ENCODE measurements at places on chromosomes 11 and 22.

GRCh38 chr11:96033095-96033494 is 109.2 kb upstream of the MTMR2 start:
- DNase-seq = no peak

DNA sequence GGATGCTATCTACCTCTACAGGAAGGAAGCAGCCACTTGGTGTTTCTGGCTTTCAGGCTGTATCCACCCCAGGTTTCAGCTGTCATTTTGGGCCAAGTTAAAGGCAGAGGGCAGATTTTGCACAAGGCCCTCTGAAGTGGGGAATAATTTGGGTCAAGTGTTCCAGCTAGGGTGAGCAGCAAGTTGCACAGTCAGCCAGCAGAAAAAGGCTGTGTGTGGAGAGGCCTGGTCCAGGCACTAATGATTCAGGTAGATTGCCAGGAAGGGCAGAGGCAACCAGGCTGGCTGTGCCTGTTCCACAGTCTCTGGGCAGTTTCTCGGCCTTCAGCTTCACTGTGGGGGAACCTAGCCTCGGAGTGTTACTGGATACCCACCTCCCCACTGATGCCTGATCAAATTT is 8.6 kb upstream of the ELF5 start:
- DNase-seq = no peak

DNA sequence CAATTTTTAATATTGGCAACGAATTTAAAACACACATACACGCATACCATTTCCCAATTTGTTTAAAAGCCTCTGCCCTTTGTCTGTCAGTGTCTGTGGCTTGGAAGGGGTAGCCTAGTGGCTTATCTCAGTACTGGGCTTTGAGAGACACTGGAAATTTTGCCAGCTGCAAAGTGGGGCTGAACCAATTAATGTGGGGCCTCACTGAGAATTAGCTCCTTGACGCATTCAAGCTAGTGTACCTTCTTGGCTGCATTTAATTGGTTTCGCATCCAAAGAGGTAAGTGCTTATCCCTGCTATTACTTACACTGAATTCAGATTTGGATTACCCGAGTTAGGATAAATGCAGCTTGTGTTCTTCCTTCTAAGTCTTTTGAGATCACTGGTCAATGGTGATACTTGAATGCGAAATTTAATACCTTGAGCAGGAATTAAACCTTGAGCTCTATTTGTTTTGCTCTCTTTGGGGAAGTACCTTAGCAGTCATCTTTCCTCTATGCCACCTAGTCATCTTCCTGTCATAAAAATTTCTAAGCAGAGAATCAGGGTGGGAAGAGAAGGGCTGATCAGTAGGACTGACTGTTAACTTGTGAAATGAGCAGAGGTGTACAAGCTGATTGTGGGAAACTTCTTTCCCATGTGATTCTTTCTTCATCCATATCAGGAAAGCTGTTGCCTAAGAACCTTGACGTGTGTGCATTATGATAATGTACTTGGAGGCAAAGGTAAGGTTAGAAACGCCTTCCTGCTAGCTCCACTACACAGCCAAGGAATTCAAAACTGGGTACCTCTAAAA is 187.7 kb upstream of the E2F8 start:
- DNase-seq = no peak

GRCh38 chr11:76777305-76777704 is 5.9 kb upstream of the TSKU start:
- no peak for DNase-seq

DNA sequence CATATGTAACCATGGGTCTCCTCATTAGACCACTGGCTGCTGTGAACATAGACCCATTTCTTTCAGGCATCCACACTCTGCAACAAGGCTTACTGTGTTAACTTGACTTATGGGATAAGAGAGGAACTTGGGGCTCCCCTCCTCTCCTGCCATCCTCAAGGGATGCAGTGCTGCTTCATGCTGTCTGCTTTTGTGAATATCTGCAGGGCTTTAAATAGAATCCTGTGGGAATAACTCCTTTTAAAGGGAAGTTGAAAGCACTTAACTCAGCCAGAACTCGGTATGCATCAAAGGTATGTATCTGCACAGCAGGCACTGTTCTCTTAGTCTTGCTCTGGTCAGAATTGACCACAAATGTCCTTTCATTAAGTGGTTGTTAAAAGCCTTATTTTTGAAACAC is 222.5 kb upstream of the KIRREL3 start:
- DNase-seq = no peak

DNA sequence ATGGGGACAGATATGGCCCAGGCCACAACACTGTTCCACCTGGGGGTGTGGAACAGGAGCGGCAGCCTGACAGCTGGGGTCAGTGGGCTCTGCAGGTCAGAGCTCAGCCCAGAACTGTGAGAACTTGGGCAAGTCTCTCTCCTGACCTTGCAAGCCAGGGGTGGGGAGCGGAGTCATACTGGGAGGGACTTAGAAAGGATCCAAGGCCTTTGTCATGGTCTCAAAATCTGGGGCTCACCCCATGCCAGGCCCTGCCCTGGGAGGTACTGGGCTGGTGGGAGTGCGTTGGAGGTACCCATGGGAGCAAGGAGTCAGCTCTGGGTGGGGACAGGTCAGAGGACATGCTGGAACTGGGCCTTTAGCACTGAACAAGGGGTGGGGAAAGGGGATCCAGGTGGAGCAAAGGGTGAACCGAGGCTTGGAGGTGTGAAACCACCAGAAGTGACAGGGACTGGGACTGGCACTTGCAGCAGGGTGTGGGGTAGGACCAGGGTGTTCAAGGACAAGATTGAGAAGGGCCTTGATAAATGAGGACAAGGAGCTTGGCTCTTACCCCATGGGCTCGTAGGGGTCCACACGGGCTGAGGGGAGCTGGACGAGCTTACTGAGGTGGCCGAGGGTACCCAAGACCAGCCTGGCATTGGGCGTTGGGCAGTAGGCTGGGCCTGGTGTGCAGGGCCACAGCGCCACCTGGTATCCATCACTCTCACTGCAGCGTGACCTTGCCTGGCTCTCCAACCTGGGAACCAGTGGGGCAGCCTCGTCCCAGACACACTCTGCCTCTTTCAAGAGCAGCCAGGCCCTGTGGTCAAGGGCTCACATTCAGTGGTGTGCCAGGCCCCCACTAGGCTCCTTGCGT is 7.4 kb upstream of the PMM1 start:
- DNase-seq = peak; percentile 26

DNA sequence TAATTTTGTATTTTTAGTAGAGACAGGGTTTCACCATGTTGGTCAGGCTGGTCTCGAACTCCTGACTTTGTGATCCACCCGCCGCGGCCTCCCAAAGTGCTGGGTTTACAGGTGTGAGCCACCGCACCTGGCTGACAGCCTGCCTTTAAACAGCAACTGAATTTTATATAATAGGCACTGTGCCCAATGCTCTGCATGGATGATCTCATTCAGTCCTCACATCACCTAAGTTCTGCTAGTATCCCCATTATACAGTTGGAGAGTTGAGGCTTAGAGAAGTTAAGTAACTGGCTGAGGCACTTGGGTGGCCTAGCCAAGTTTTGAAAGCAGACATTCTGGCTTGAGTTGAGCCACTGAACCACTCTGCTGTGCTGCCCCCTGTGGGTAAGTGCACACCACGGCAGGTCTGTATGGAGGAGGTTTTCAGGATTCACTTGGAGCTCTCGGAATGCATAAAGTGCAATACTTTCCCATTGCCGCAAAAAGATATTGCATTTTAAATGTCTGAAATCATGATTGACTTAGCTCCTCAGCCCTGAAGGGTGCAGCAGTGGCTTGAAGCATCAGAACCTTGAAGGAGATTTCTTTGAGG is 112.4 kb downstream of the LDLRAD3 start:
- no peak for DNase-seq

DNA sequence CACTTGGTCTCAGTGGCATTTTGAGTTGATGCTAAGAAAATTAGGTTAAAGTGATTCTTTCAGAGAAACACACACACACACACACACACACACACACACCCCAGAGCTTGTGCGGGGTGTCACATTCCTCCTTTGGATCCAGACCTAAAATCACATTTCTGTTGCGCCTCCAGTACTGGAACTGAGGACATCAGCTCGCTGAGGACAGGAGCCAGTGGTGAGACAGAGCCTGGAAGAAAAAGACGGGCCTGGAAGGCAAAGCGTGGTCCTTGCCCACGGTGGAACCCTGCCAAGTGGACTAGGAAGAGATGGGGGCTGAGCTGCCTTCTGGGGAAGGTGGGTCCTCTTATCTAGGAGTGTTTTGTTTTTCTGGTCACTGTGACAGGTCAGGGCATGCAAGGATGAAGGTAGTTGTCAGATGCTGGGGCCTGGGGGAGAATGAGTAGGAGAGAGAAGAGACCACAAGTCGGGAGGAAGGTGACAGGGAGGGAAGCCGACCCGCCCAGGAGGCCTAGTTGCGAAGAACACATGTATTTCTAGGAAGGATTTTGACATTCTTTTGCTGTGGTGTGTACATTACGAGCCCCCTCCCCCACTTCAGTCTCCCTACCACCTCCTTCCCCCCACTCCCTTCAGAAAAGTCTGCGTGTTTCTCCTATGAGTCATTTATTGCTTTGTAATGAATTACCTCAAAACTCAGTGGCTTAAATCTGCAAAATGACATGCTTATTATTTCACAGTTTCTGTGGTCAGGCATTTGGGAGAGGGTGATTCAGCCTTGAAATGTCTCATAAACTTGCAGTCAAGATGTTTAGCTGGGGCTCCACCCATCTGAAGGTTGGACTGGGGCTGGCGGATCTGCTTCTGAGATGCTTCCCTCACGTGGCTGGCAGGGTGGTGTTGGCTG is 4.8 kb upstream of the ELFN2 start:
- peak; percentile 100 for DNase-seq

GRCh38 chr11:34425867-34426266 is 12.9 kb upstream of the CAT start:
- DNase-seq = peak; percentile 85

- DNase-seq = no peak
Observed at GRCh38 chr11:45076761-45077160, 69.7 kb upstream of the PRDM11 start.

GRCh38 chr11:94649254-94649653 is 82.1 kb downstream of the PIWIL4 start:
- no peak for DNase-seq
